ENCODE measurements at places on chromosomes 3 and 15.

DNA sequence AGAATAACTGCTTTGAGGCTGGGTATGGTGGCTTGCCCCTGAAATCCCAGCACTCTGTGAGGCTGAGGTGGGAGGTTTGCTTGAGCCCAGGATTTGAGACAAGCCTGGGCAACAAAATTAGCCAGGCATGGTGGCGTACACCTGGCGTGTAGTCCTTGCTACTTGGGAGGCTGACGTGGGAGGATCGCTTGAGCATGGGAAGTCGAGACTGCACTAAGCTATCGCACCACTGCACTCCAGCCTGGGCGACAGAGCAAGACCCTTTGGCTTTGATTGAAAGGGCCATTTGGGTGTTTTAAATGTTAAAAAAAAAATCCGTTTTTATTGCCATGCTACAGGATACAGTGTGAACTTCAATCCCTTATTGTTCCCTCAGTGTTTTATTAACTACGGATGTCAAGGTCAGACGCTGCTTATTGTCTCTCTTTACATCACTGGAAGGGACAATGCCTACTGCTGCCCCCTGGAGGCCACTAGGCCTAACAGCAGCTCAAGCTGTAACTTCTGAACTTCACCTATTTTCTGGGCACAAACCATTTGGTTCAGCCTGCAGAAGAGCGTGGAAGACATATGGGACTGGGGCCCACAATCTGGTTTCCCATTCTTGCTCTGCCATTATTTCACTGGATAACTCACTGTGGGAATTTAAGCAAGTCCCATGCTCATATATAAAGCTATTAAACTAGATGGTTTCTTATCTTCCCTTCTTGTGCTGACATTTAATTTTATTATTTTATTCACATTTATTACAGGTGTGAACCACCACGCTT lies 15.3 kb upstream of the IREB2 start:
- DNase-seq = peak; percentile 59

GRCh38 chr3:73552700-73553099 lies 72.0 kb downstream of the PDZRN3 start:
- peak; percentile 50 for DNase-seq

DNA sequence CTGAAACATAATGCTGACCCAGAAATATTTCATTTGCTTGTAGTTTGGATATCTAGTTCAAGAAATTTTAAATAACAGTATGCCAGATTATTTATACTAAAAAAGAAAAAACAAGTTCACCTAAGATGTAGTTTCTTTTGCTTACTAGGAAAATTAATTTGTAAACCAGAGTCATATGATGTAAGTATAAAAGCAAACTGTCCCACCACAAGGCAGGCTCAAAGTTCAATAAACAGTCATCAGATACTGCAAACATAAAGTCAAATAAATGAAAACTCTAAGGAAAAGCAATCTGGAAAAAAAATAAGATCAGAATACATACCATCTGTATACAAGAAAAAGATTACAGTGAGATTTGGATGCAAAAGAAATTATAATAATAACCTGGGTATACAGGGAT lies 40.2 kb upstream of the WDR5B start:
- no peak for DNase-seq

GRCh38 chr3:189727158-189727557 lies 96.0 kb downstream of the TP63 start:
- no peak for DNase-seq

DNA sequence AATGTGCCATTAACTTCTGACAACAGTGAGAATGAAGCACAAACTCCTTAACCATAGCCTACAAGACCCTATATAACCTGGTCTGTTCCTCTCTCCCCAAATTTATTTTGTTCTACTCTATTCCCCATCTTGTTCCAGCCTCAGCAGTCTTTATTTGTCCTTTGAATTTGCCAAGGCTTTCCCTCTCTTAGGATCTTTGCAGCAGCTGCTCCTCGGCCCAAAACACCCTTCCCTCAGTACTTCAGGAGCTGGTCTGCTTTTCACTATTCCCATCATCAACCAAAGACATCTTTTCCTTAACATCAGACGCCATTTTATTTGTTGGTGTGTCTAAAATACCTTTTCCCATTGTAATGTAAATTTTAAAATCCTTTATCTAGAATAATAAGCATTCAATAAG lies 10.2 kb downstream of the PRICKLE2 start:
- DNase-seq = no peak

DNA sequence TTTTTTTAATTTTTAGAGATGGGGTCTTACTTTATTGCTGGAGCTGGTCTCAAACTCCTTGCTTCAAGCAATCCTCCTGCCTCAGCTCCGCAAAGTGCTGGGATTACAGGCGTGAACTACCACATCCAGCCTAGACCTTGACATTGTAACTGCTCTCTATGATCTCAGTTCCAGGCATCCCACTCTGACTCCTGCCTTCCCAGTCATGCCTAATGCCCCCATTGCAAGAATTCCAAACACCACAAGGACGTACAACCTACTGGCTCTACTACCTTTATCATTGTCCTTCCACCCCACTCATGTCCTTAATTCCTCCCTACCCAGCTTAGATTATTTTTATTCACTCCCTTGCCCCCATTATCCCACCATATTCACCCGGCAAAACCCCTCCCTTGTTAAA lies 21.6 kb downstream of the NKIRAS1 start:
- DNase-seq = no peak

- no peak for DNase-seq
These were observed 457.1 kb downstream of the MFSD1 start for GRCh38 chr3:159258934-159259333.

GRCh38 chr3:9072667-9073009 lies 109.4 kb upstream of the RAD18 start:
- DNase-seq = no peak

- no peak for DNase-seq
These were observed 105.0 kb downstream of the TPRA1 start for GRCh38 chr3:127485396-127486170.

DNA sequence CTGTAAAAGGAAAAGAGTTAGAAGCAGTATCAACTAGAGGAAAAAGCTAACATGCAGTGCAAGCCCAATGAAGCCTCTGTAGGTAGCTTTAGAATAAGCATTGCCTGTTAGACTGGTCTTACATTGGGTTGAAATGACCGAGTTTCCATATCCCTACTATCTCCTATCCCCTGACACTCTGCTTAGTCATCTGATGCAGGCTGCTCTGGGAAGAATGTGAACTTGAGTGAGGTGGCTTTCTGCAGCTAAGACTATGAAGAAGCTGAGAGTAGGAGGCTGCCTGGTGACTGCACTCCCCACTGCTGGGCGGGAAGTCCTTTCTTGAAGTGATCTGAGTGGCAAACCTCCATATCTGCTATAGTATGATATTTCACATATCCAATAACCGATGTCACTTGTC lies 64.7 kb downstream of the OXSM start:
- DNase-seq = peak; percentile 82

GRCh38 chr3:13332158-13332557 lies 88.0 kb downstream of the NUP210 start:
- DNase-seq = no peak

DNA sequence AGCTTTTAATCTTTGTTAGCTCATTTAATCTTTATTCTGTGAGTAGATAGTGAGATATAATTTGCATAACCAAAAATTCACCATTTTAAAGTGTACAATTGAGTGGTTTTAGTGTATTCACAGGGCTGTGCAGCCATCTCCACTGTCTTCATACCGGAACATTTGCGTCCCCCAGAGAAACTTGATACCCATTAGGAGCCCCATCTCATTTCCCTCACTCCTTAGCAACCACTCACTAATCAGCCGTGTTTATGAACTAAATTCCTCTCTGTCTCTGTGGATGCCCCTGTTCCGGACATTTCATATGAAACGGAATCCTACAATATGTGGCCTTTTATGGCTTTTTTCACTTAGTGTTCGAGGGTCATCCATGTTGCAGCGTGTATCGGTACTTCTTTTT lies 38.2 kb downstream of the PAK2 start:
- DNase-seq = no peak

GRCh38 chr3:123229145-123229544 lies 27.4 kb downstream of the SEC22A start:
- DNase-seq = no peak

GRCh38 chr15:61835496-61836106 lies 224.6 kb downstream of the VPS13C start:
- peak; percentile 56 for DNase-seq

GRCh38 chr15:45919806-45920205 lies 285.0 kb downstream of the SQOR start:
- DNase-seq = peak; percentile 70

- no peak for DNase-seq
These were observed 39.3 kb downstream of the PDHB start for GRCh38 chr3:58394339-58394738.

GRCh38 chr15:71237456-71238188 lies 122.4 kb downstream of the THSD4 start:
- DNase-seq = peak; percentile 93

- peak; percentile 13 for DNase-seq
These were observed 293.3 kb downstream of the MEX3B start for GRCh38 chr15:81752546-81752942.

DNA sequence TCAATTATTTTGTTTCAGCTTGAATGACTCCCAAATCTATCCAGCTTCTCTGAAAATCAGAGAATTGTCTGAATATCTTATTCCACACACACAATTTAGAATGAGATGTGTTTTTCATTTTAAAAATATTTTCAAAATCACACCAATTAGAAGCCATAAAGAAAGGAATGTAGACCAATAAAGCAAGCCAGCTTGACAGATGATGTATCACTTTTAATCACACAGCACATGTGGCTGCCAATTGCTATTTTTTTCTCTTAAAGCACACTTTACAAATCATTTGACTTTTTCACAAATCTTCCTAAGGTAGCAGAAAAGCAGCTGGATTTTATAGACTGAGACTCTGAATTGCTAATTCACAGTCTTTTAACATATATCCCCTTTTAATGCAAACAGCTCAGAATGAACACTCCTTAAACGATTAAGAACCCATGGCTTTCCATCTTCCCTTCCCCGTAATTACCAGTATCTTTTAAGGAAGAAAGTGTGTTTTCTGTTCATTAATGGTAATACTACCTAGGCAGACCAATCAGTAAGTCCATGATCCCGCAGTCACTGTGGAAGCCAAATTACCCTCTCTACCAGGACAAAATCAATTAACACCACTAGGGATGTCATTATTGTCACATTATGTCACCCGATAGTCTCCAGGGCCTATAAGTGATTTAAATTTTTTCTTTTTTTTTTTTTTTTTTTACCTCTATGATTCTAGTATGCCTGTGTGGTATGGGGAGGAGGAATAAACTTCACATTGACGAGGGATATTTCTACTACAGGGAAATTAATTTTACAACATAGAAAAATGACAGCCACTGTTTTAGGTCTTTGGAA lies 250.0 kb upstream of the VEPH1 start:
- DNase-seq = peak; percentile 10

- DNase-seq = no peak
These were observed 51.9 kb downstream of the RHCG start for GRCh38 chr15:89444241-89445225.

DNA sequence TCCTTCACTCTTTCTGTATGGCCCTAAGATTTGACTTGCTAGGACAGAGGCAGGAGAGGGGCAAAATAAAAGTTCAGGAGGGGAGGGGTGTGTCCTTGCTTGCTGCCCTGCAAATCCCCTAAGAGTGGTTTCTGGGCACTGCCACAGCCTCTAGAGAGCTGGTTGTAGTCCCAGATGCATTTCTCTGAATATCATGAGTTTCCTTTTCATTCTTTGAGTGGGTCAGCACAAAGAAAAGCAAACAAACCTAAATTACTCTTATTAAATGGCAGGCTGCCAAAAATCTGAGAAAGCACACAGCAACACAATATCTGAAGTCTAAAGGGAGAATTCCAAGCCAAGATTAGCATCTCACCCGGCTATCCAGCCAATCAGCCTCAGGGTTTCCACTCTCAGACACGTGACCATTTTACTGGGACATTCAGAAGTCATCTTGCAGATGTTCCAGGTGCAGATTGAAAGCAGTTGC lies 919.3 kb downstream of the TUSC7 start:
- peak; percentile 79 for DNase-seq

- DNase-seq = no peak
These were observed 78.2 kb downstream of the DAPK2 start for GRCh38 chr15:63968122-63968524.

DNA sequence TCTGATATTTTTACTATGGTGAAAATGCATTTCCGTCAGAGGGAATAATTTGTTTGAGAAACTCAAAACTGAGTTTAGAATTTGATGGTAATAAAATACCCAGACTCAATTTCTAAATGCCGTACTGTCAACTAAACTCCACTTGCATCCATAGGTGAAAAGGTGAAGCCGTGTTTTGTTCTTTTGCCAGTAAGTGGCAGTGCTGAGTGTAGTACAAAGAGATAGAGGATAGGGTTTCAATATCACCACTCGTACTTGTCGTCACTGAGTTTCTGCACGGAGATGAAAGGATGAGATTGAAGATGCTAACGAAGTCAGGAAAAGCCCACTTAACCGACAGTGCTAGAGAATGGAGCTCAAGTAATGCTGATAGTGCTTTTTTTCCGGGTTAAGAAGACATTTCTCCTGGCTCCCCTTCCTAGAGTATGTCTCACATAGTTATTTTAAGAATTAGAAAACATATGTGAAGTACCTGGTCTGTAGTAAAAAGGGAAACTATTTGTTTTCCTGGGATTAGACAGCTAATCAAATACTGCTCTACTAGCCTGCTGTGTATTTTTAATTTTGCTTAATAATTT lies 345.1 kb downstream of the IL5RA start:
- DNase-seq = no peak

- DNase-seq = no peak
These were observed 5.6 kb downstream of the SCAMP2 start for GRCh38 chr15:74867466-74868038.

DNA sequence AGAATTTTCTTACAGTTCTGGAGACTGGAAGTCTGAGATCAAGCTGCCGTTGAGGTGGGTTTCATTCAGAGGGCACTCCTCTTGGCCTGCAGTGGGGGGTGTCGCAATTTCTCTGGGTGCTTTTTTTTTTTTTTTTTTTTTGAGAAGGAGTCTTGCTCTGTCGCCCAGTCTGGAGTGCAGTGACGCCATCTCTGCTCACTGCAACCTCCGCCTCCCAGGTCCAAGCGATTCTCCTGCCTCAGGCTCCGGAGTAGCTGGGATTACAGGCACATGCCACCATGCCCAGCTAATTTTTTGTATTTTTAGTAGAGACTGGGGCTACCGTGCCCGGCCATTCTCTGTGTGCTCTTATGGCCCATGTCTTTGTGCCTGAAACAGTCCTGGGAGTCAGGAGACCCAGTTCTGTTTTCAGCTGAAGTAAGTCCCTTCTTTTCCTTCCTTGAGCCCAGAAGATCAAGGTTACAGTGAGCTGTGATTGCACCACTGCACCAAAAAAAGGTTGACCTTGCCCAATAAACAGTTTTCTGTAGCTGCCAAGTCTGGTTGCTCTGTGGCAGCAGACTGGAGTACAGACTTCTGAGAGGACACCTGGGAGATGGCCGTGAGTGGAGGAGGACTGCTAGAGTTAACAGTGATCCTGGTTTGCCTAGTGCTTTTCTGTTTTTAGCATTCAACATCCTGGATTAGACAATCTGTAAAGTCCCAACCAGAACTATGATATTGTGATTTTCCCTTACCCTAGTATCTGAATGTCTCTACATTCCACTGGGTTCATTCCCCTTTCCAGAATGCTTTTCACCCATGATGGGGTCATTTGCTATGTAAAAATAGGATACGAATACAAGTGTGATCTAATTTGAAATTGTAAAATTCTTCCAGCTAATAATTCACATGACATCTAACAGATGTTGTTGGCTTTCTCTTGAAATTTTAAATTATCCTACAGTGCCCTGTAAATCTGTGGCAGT lies 76.6 kb upstream of the RNF7 start:
- DNase-seq = no peak

Measured in EL (cell line).